ENCODE measurements at places on chromosomes 2 and 18.

GRCh38 chr2:98901702-98902101 is 34.3 kb downstream of the CRACDL start:
- no peak for DNase-seq

DNA sequence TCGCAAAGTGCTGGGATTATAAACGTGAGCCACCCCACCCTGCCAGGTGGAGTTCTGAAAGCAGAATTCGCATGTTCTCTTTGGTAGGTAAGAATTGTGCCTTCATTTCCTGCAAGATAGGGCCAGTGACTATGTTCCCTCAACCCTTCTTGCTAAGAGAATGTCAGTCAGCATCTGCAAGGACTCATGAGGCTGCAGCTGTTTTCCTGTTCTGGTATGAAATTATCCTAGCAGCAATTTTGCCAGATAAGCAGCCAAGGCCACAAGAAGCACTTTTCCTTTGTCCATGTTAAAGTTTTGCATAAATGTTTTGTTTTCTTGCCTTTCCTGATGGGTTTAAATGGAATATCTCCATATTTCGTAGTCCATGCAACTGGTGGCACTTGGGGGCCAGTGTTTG is 6.8 kb upstream of the ARHGAP28 start:
- DNase-seq, result no peak

- DNase-seq, result no peak
Observed at GRCh38 chr2:10784719-10785118, 27.9 kb downstream of the PDIA6 start.

GRCh38 chr2:21443494-21444105 is 319.8 kb downstream of the TDRD15 start:
- no peak for DNase-seq

GRCh38 chr2:29398384-29399237 is 283.4 kb downstream of the CLIP4 start:
- no peak for DNase-seq

GRCh38 chr2:29295845-29296244 is 180.6 kb downstream of the CLIP4 start:
- no peak for DNase-seq

GRCh38 chr2:4715065-4715464 is 977.1 kb upstream of the SOX11 start:
- no peak for DNase-seq

DNA sequence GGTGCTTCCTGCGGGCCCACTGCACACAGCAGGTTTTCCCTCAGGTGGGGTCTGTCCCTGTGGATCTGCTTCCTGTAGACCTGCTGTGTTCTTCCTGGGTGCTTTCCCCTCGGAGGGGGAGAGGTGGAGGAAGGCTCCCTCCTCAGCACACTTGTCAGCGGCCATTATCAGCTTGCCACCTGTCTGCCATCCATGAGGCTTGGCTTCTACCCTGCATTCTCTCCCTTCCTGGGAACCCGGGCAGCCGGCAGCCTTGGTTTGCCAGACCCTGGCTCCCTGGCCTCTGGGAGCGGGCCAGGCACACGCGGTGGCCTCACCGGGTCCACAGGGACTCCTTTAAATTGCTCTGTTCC is 58.5 kb downstream of the INPP5D start:
- DNase-seq, result no peak

GRCh38 chr2:14927021-14927564 is 294.6 kb downstream of the LRATD1 start:
- DNase-seq, result no peak

DNA sequence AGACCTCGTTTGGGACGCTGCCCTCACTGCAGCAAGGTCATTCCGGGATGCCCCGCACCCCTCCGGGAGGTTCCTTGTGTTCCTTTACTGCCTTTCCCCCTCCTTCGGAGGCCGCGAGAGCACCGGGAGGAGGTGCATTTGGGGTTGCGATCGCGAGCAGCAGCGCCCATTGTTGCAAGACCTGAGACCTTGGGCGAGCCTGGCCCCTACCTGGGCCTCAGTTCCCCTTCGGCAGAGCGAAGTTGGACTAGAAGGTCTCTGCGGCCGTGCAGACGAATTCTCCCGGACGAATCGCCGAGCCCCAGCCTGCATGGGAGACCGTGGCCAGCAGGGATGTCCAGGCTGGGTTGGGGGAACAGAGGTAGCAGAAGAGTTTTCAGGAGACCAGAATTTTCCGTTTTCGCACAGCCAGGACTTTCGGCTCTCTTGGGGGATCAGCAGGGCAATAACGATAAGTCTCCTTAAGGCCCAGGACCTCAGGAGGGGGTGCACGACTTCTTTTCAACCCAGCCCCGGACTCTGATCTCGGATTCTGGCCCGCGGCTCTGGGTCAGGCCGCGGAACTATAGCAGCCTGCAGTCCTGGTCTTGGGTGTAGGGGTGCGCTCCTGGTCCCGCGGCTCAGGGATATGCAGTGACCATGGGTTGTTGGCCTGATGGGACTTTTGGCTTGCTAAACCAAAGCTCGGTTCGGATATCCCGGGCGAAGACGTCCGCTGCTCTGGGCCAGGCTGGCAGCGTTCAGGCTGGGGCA is 2.8 kb downstream of the GDF7 start:
- DNase-seq, result no peak

GRCh38 chr2:3082705-3083104 is 294.9 kb downstream of the EIPR1 start:
- no peak for DNase-seq

DNA sequence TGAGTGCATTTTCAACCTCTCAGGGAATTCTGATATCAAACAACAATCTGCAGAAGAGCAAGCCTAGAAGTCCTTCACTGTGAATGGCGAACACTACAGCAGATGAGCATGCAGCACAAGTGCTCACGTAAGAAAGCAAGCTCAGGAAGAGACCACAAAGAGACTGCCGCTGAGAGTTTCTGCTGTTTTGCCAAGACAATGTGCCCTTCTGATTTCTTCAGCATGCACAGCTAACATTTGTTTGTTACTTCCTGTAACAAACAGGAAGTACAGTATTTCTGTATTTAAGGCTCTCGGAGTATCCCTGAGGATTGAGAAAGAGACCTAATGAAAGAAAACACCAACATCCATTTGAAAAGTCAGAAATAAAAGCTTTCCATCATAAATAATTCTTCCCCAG is 45.9 kb downstream of the MBOAT2 start:
- DNase-seq, result no peak

DNA sequence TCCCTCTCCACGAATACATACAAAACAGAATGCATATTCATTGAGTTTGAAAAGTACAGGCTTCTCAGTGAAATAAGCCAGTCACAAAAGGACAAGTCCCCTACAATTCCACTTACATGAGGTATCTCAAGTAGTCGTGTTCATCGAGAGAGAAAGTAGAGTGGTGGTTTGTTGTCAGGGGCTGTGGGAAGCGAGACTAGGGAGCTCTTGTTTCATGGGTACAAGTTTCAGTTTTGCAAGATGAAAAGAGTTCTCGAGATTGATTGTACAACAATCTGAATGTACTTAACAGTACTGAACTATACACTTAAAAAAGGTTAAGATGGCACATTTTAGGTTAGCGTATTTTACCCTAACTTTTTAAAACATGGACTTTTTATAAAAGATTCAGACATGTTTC is 71.5 kb upstream of the TTC39C start:
- no peak for DNase-seq

DNA sequence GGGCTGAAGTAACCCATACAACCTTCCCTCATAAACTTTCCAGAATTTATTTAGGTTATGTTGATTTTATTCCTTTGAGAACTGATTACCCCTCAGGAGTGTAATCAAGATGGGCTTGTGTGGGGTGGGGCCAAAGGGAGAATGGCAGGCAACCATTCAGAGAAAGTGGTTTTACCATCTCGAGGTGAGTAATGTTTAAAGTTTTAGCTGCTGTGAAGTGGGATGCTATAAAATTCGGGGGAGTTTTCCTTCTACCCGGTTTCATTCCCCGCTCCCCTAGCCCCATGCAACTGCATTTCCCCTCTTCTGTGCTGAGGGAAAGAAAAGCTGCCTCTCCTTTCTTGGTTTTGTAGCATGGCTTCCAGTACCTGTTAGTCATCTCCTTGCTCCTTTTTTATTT is 34.7 kb downstream of the MAP4K4 start:
- DNase-seq, result no peak

DNA sequence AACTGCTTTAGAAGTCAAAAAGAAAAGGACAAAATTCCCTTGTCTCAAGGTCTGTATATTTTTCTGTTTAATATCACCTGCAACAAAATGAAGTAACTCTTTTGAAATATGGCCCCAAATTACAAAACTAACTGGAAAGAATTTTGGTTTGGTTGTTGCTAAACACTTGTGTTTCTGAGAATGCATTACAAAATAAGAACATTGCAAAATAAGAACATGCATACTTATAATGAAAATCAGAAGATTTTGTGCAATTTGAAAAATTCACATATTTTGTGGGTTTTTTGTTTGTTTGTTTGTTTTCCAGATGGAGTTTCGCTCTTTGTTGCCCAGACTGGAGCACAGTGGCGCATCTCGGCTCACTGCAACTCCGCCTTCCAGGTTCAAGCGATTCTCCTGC is 21.8 kb downstream of the NDUFB3 start:
- no peak for DNase-seq

All from effector memory CD4-positive, alpha-beta T cell (primary cell).